Stimulated activated CD4-positive, alpha-beta T cell treated with anti-CD3 and anti-CD28 coated beads, Interleukin-4, amount 100 ng/mL, for 48 hours (primary cell): ENCODE measurements at places on chromosomes 3 and 15.
A peak's percentile ranks its signal among the peaks of the same experiment; 100 is the strongest.

- DNase-seq: no peak
These were observed 7.0 kb upstream of the NIPA2 start for GRCh38 chr15:22831473-22831872.

GRCh38 chr3:13198264-13198879 is 125.1 kb upstream of the IQSEC1 start:
- DNase-seq: no peak

- DNase-seq: no peak
These were observed 347.7 kb upstream of the TGFBR2 start for GRCh38 chr3:30258426-30259392.

- no peak for DNase-seq
These were observed 244.4 kb downstream of the CHST2 start for GRCh38 chr3:143363949-143364348.

- peak; percentile 18 for DNase-seq
These were observed 292 bp downstream of the USP4 start for GRCh38 chr3:49339581-49339940.

DNA sequence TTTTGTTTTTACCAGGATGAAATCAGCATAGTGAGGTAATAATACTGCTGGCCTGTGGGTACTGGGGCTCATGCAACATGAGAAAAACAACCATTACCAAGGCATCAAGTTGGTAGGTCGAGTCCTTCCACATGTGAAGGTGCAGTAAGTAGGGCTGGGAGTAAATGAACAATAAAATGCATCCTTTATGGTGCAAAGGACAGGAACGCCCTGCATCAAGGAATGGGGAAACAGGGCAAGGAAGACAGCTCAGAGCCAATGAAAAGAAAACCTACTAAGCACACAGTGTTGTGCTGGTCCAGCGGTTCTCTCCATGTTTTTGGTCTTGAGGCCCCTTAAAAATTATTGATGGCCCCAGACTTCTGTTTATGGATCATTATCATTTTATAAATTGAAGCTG is 168.5 kb upstream of the TPM1 start:
- DNase-seq: no peak

- no peak for DNase-seq
These were observed 18.7 kb downstream of the ATP13A3 start for GRCh38 chr3:194468086-194468485.

- DNase-seq: no peak
These were observed 48.0 kb downstream of the ARNT2 start for GRCh38 chr15:80452166-80452565.

- no peak for DNase-seq
These were observed 230 bp downstream of the SHF start for GRCh38 chr15:45187578-45187893.

DNA sequence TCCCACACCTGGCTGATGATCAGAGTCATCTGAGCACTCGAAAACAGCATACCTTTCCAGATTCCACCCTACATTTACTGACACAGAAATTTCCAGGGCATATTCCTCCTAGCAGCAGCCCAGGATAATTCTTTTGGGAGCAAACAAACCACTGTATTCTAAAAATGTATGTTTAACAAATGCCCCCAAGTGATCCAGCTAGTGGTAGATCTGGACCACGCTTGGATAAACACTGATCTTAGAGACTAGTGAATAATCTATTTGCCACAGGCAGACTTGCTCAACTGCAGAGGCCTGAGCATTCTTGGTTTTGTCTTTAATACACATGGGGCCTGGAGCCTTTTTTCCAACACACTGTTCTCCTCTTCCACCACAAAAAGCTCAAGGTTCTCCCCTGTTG is 89.6 kb downstream of the TM4SF4 start:
- no peak for DNase-seq

DNA sequence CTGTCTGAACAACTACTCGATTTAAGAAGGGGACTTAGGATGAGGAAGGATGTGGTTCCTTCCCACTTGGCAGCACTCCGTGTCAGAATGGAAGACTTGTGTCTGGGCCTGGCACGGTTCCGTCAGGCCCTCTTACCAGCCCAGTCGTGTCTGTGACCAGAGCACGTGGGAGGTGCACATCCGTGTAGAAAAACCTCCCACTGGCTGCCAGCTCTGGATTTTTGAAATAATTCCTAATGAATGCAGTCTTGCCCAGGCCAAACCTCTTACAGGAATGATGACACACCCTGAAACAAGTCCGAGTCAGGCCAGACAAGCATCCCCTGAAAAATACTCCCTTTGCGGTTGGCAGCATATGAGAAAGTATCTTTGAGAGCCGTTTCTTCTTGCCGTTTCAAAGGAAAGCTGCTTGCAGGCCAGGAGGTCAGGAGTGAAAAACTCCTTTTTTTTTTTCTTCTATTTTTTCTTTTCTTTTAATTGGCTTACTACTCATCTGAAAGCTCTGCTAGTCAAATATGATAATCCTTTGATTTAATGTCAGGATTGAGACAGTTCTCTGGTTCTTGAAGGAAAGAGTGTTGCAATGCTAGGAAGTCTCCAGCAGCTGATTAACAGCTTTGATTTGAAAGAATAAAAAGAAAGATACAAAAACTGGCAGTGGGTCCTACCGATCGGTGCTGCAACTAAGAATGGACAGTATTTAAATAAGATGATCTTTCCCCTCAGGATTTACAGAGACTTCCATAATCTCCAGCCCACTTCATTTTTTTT is 19.8 kb downstream of the IL1RAP start:
- no peak for DNase-seq

DNA sequence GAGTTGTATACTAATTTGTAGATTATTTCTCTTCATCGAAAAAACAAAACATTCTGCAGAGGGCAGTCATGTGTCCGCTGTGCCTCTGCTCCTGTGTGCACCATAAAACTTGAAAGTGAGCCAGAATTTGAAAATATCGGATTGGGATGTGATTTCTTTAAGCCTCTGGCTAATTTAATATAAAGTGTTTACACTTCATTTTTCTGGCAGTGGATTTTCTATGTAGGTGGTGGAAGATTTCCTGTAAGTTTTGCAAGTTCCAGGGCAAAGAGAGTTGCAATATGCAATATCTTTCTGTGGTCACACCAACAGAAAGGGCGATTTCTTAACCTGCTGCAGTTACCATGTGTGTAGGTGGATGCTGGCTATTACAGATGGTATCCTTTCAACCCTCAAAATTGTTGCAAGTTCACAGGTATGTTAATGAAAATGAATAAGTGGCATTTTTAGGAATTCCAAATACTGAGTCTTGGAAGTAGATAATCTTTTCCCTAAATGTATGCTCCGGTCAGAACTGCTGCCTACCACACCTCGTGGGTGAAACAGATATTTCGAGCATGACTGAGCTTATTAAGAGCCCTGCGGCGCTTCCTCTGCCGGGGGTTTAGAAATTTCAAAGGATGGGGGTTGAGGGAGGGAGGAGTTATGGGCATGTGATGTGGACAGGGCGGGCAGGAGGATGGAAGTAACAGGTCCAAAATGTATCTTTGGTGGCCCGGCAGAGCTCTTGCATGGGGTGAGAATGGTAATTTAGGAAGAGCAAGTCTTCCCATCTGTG is 134.0 kb downstream of the PGPEP1L start:
- no peak for DNase-seq

DNA sequence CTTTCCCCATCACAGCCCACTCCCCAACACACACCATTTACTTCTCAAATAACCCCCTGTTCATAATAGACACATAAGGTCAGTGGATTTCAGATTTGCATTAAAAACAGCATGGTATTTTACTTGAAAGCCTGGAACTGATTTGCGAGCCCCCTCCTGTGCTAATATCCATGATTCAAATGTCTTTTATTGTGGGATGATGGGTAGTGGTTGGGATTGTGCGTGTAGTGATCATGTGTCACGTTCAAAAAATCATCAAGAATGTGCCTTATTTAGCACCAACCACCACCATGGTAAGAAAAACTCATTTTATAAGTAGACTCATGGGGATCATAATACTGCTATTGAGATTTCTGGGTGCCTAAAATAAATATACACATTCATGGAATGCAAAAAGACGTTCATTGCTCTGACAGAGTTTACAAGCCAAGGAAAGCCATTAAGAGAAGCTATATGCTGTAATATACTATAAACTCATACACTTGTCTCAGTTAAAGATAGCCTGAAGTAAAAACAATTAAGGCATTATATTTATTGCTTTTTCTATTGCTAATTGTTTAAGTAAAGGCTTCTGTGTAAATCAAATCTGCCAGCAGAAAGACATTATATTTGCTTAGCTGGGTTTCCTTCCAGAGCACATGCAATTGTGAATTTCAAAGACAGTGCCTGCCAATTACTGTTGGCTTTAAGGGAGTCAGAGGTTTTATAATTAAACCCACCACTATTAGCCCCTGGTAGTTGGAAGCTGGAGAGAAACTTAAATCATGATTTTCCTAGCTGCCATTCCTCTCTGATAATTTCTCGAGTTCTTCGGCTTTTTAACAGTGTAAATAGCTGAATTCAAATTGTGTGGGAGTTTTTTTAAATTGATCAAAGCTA is 4.0 kb downstream of the TRAT1 start:
- no peak for DNase-seq

DNA sequence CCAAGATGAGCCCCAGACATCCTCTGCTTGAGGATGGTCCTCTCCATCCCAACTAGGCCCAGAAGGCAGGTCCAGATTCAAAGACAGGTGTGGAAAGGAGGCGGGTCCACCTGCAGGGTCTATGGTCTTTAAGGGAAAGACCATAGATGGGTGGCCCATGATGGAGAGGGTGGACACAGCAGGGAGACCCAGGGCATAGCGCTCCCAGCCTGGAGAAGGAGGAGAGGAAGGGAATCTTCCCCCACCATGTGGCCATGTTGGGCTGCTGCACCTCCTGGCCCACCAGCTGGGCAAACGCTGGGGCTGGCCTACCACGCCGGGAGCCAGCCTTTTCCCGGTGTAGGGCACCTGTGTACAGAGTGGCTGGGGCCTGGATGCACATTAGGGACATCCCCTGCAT is 265.2 kb upstream of the TLE3 start:
- DNase-seq: no peak

DNA sequence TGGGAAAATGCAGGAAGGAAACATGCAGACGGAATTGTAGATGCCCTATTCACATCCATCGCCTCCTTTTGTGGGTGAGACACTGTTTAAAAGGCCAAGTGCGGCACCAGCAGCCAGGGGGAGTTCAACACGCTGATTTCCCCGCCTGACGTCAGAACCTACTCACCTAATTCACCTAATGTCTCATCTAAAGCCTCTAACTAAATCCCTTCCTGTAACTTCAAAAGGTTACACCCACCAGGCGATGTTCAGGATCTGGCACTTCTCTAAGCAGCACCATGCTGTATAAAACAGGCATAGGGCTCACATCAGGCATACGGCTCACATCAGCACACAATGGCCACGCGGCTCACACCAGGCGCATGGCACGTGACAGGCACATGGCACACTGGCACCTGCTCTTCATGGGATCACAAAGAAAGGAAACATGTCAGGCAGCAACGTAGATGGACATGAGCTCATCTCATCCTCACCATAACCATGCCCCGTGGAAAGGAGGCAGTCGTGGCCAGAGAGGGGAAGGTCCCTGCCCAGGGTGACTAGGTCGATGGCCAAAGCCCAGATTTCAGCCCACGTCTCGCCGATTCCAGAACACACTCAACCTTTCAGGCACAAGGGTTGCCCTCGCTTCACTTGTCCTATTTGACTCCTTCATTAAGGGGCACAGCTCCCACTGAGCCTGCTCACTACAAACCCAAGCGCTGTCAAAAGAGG is 21.7 kb downstream of the XXYLT1 start:
- DNase-seq: no peak

GRCh38 chr15:31062911-31063310 is 38.6 kb downstream of the TRPM1 start:
- DNase-seq: no peak

DNA sequence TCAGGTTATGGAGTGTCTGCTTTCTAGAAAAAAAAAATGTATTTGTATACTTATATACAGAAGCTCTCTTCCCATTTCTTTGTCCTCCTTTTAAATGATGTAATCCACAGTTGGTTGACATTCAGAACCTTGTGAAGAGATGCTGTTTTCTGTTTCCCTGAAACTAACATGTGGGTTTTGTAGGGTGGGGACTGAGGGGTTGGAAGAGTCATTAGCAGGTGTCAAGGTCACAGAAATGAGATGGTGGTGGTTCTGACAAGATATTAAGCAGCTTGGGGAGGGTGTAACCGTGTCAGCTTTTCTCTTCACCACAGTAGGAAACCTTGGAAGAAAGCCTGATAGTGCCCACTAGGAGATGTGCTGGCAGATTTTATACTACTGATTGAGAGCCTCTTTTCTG is 2.4 kb downstream of the RASA2 start:
- DNase-seq: no peak

DNA sequence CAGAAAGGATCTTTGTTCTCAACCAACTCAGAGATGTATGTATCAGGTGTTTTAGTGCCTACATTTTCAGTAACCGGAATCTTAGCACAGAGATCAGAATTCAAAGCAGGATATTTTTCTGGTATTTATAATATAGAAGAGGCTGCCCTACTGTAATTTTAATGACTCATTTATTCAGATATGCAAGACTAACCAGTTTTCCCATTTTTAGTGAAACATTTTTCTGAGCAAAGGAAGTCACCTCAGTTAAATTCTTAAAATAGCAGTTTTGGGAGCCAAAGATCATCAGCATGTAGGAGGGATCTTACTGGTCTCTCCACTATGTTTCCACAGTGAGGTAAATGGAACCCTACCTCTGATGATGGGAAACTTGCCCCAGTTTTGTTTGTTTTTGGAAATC is 42.0 kb downstream of the SRP14 start:
- no peak for DNase-seq

- DNase-seq: no peak
These were observed 63.2 kb upstream of the LPP start for GRCh38 chr3:188090620-188091309.

GRCh38 chr15:67750371-67750770 is 74.9 kb upstream of the SKOR1 start:
- DNase-seq: no peak

DNA sequence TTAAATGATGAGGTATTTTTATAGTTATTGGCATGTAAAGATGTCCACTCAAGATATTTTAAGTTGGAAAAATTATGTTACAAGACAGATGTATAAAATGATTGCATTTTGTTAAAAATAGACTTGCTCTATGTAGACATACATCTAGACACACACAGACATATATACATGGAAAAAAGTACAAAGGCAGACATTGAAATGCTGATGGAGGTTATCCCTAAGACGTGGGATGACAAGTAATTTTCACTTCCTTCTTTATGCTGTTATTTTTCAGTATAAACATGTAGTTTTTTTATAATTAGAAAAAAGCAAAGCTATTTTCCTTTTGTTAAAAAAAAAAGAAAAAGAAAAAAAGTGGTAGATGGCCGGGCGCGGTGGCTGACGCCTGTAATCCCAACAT is 7.2 kb downstream of the HOMER2 start:
- no peak for DNase-seq

- DNase-seq: no peak
These were observed 140.5 kb upstream of the TPM1 start for GRCh38 chr15:62901909-62902546.

DNA sequence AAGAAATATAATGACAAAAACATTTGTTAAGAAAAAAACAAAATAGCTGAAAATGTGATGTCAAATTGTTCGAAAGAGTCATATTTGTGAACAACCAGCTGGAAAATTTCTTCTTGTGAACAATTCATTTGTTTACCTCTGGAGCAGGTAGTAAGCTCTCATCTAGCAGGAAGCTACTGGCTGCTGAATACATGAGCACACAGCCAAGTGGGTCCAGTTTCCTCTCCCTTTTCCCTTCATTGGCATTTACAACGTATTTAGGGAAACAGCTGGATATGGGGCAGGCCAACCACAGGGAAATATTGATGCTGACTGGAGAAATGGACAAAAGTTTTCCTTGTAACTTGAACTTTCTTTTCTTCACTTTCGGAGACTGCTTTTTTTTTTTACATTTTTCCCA is 1354.7 kb upstream of the EPHA6 start:
- DNase-seq: no peak
